MCF 10A (cell line): ENCODE measurements at places on chromosomes 13 and 19. TPM values are rescaled to one million over a fixed set of nuclear protein-coding genes. Genes with fewer than 3 reads are reported as not detected.

GRCh38 chr13:53622456-53622855 lies 593.8 kb downstream of the OLFM4 start:
- peak; percentile 2 for DNase-seq

GRCh38 chr13:23105051-23105450 lies 75.7 kb upstream of the SGCG start:
- DNase-seq, result no peak

DNA sequence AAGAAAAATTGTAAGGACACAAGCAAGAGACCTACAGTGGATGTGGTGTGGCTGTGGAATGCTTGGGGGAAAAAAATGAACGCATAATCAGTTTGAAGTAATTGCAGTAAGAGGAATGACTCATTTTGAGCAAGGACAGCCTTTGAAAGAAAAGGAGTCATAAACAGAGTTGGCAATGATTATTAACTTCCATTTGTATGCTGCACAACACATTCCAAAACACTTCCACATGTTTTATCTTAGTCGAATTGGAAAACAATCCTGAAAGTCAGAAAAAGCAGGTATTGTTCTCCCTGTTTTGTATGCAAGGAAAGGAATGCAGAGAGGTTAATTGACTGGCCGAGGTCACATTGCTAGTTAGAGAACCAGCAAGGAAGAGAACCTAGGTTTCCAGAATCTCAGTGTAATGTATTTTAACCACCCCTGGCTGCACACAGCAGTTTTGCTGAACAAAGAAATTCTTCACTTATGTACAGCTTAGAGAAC lies 630.0 kb upstream of the MIR17HG start:
- peak; percentile 57 for DNase-seq

GRCh38 chr13:45332831-45333219 lies 8.2 kb downstream of the TPT1 start:
- no peak for DNase-seq

DNA sequence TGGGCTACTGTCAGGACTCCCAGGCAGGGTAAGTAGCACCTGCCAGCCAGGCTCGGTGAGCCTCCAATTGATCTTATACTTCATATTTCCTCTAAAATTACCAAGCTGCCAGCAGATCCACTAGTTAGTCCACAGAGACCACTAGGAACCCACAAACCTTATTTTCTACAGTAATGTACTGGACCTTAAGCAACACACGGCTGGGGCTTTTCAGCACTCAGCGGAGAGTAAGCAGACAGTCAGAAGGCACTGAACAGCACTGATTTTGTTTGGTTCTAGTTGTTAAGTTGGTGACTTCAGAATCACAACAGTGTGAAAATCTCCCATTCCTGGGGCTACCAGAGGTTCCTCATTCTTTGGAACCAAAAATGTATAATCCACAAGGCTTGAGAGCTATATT lies 56.1 kb downstream of the MRPL57 start:
- DNase-seq, result no peak

DNA sequence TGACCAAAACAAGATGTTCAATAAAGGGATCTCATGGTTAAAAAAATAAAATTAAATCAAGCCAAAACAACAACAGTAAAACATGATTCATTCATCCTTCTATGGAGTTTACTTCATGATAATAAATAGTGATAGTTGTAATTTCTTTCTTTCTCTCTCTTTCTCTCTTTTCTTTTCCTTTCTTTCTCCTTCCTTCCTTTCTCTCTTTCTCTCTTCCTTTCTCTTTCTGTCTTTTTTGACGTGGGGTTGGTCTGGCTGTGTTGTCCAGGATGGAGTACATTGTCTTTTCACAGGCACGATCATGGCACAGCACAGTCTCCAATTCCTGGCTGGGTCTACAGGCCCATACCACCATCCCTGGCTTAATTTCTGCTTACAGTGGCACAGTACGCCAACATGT lies 29.1 kb upstream of the PCCA start:
- no peak for DNase-seq

DNA sequence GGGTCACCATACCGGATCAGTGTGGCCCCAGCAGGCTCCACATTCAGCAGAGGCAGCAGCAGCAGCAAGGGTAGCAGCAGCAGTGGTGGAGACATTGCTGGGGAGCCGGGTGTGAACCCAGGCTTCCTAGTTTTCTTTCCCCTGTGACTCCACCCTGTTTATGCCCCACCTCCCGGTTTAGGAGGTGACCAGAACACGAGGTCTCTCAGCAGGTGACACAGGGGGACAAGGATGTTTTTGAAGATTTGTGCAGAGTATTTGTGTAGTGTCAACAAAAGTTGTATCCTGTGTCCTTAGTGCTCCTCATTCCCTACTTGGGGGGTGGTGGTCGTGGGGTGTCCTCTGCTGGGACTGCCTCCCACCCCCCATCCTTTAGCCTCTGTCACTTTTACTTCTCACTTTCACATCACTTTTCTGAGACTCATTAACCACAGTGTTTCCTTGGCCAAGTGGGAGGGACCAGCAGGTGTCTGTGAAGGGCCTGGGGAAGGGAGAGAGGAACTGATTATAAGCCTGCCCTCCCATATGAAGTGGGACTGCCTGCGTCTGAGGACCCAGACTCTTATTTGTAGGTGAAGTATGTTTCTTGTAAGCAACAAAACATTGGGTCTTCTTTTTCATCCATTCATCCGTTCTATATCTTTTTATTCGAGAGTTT lies 15.6 kb upstream of the KCNC3 start:
- no peak for DNase-seq

DNA sequence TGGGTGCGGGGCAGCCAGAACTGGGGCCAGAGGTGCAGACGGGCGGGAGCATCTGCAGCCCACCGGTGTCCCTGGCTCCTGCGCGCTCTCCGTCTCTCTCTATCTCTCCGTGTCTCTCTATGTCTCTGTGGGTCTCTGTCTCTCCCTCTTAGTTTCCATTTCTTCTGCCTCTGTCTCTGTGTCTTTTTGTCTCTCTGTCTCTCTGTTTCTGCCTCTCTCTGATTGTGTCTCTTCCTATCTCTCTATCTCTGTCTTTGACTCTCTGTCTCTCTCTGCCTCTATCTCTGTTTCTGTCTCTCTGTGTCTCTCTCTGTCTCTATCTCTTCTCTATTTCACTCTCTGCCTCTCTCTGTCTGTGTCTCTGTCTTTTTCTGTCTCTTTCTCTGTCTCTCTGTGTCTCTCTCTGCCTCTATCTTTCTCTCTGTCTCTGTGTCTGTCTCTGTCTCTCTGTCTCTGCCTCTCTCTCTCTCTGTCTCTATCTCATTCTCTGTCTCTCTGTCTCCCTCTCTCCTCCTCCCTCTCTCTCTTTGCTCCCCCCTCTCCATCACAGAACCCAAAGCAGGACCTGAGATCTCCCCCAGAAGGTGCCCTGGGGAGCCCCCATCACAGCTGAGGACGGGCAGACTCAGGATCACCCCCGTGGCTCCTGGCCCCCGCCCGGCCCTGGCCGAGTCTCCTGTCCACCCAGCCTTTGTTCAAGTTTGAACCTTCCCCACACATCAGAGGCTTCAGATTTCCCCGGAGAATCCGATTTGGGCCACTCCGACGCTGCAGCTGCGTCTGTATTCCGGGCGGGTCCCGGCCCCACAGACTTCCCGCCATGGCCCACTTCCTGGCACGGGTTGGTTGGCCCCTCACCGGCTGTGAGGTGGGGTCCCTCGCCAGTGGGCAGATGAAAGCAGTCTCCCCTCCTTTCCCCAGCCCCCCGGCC lies 48.6 kb upstream of the TCF3 start:
- DNase-seq, result no peak

GRCh38 chr13:63090524-63090923 lies 1674.9 kb upstream of the PCDH20 start:
- DNase-seq, result no peak

GRCh38 chr19:55679343-55680257 lies 4.6 kb downstream of the EPN1 start:
- DNase-seq, result no peak

DNA sequence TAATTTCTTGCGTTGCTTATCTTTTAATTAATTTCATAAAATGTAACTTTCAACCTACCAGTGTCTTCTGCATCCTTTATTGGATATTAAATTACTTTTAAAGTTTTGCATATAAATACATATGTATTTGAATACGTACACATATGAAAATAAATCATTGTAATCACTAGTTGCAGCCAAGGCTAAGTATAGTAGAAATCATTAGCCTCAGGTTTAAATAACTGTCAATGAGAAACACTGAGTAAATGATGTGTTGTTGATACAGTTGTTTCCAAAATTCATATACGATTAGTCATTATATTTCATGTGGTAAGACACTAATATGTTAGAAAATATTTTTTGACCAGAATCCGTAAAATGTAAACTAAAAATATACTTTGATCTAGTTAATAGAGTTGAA lies 1267.1 kb upstream of the PCDH20 start:
- DNase-seq, result no peak

- peak; percentile 98 for DNase-seq
Observed at GRCh38 chr13:44159633-44160279, 213.9 kb upstream of the SERP2 start.

DNA sequence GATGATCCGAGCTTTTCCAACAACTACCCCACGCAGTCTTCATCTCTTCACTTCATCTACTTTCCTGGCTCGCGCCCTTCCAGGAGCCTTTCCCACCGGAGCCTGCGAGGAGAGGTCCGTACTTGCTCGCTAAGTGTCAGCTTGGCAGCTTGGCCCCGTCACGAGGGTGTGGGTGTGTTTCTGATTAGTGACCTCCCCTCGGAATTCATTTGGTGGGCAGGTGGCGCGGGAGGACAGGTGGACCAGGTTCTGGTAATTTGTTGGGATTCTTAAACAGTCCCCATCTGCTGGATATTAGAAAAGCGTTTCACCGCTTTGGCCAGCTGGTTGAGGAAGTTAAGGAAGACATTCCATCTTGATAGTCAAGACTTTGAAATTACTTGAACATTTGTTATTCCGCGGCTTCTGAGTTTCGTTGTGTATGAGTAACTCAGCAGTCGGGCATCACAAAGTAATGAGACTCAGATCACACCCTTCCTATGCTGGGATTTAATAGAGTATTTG lies 515 bp downstream of the UFM1 start:
- DNase-seq, result peak; percentile 60

TBXA2R gene
- not detected in 2 replicates for total RNA-seq

GDF15 gene
- total RNA-seq, result 193 and 288 TPM in 2 replicates

N4BP2L1 gene
- 1.6 and 1.9 TPM in 2 replicates for total RNA-seq

RNF225 gene
- 0.63 and 0.98 TPM in 2 replicates for total RNA-seq
